Vagina (tissue), 2 donors: ENCODE measurements at places on chromosomes 13 and 19.

DNA sequence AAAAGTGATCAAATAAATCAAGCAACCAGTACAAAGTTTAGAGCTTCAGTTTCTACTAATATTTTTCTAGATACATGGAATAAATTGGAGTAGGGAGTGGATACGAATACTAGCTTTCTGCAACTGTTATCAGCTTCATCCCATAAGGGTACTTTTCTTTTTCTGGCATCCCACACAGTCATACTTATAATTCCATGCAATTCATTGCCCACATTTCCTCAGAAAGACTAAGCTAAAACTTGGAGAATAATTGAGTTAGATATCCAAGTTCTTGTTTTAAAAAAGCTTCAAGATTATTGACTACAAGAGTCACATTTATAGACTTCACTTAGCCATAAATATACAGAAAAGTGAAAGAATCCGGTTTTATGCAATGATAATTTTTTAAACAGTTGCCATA lies 186.9 kb downstream of the OLFM4 start:
- DNase-seq, result no peak

DNA sequence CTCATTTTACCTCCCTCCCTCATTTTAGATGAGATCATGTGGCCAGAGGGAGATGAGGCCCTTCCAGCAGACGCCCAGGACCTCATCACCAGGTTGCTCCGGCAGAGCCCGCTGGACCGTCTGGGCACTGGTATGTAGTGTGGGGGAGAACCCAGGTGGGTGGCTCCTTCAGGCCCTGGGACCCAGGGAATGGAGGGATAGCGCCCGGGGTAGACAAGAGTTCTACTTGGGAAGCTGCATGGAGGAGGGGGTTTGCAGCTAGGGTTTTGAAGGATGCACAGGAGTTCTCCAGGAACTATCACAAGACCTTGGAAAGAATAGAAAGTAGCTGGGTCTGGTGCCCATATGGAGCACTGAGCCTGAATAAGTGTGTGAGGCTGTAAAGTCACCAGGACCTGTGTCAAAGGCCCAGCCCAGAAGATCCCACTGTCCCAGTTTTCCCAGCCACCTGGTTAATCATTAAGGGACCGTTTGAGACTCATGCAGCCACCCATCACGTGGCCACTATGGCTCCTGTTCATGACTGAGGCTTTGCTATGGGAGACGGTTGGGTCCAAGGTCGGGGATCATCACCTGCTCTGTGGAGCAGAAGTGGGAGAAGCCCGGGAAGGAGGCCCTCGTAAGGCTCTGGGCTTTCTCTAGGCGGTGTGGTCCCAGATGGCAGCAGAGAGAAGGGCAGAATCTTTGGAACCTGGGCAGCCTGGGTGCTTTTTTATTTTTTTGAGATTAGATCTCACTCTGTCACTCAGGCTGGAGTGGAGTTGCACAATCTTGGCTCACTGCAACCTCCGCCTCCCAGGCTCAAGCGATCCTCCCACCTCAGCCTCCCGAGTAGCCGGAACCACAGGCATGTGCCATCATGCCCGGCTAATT lies 17.0 kb upstream of the PIK3R2 start:
- no peak for DNase-seq

GRCh38 chr19:8615813-8616596 lies 5.5 kb upstream of the ADAMTS10 start:
- no peak for DNase-seq

DNA sequence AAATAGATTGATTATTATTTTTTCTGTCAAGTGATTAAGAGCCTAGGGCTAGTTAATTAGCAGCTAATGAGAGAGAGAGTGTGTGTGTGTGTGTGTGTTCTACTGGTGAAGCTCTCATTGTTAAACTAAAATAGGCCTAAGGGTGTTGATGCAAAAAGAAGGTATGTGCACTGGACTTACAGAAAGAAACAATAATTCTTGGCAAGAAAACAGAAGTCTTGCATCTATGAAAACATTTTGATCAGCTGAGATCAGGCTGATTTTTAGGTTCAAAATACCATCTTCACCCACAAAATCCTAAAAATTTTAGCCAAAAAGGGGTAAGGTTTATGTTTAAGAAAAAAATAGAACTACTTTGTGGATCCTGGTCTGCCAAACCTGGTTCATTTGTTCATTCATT lies 106.5 kb downstream of the POSTN start:
- no peak for DNase-seq

GRCh38 chr13:93413972-93414717 lies 187.5 kb downstream of the GPC6 start:
- DNase-seq, result no peak

DNA sequence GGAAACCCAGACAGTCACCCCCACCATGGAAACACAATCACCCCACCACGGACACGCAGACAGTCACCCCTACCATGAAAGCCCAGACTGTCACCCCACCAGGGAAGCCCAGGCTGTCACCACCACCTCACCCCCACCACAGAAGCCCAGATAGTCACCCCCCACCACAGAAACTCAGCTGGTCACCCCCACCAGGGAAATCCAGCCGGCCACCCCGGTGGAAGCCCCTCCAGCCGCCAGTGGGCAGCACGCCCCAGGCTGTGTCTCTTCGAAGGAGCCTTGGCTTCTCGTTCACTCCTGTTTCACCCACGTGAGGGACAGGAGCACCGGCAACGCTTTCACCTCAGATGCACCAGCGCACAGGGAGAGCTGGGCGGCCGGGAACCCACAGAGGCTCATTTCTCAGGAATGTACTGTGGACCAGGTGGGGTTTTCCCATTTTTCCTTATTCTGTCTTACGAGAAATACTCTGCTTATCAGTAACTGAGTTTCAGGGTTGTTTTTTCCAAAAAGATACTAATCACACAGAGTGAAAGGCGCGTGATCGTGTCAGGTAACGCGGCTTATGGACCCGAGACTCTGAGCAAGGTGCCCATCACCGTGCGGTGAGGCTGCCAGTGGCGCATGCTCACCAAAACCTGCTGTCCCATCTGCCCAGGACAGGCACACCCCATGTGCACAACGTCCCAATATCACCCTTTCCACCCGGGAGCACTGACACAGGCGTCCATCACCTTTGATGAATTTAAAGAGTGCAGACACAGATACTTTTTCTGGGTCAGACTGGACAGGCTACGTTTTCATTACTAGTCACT lies 28.0 kb downstream of the CARS2 start:
- no peak for DNase-seq

DNA sequence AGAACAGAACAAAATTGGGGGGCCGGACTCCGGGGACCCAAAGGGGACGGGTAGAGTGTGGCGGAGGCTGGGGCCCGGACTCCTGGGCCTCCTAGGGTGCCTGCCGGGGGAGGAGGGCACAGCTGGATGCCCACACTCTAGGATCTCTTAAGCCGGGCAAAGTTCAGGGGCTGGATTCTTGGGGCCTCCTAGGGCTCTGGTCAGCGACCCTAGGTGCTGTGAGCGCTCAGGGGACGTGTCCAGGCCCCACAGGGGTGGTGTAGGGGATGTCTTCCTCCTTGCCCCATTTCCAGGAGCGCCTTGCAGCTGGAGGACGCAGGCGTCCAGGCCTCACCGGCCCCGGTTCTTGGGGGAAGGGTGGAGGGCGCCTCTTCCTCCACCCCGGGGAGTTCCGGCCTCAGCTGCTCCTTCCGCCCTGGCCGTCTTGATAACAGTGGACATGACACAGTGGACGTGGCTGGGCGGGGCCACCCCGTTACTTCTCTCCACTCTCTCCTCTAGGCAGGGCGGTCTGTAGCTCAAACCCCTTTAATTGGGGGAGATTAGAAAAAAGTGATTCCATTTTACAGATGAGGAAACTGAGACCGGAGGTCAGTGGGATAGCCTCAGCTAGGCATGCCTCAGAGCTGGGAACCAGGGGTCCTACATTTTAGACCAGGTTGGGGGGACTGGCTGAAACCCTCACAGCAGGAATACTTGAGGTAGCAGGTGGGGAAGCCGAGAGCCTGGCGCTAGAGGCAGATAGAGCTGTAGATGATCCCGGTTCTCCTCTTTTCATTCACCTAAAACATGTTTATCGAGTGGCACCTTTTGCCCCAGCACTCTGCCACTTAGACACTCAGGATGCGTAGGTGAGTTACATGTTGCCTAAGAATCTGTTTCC lies 705 bp downstream of the STXBP2 start:
- DNase-seq, result no peak

GRCh38 chr13:30108216-30108912 lies 199.0 kb downstream of the KATNAL1 start:
- DNase-seq, result no peak

GRCh38 chr19:16073481-16073880 lies 2.8 kb upstream of the TPM4 start:
- no peak for DNase-seq

GRCh38 chr13:51525567-51526167 lies 58.6 kb upstream of the WDFY2 start:
- DNase-seq, result no peak
